Central memory CD8-positive, alpha-beta T cell (primary cell): ENCODE measurements at places on chromosomes 7 and 10.

DNA sequence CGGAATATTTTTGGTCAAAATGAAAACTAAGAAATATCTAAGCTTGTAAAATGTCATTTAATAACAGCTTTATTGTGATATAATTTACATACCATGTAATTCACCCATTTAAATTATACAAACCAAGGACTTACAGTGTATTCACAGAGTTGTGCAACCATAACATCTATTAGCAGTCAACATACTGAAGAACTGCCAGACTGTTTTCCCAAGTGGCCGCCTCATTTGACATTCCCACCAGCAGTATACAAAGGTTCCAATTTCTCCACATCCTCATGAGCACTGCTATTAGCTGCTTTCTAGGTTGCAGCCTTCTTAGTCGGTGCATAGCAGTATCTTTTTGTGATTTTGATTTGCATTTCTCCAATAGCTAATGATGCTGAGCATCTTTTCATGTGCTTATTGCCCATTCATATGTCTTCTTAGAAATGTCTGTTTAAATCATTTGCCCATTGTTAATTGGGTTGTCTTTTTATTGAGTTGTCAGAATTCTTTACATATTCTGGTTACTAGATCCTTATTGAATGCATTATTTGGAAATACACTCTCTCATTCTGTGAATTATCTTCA lies 153.0 kb upstream of the FGFR2 start:
- no peak for DNase-seq

DNA sequence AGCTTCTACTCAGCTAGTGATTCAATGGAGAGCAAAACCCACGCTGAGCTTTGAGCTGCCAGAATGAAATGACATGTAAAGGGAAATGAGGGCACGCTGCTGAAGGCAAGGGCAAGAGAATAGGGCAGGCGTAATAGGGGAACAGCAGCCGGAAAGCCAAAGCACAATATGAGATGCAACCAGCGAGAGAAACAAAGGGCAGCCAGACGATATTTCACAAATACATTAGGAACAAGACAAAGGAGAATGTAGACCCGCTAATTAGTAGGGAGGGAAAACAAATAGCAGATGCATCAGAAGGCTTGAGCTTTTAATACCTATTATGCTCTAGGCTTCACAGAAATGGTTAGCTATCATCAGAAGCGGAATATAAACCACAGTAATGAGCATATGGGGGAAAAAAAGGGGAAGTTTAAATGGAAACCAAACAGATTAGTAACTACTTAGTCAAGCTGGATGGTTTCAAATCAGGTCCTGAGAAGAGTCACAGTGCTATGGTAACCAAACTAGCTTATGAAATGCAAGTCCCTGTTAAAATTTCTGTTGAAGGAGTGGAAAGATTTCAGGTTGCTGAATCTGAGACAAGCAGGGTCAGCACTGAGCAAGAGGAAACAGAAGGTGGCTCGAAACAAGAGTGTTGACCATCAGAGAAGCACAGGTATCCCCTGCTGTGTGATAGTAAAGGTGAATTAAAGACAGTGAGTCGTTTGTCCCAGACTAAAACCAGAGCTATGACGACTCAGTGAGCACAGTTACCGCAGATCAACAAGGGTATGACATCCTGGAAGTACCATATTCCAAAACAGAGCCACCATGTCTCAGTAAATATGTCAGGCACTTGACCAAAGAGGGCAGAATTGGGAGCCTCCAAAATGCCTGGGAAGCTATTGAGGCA lies 496.9 kb upstream of the CELF2 start:
- DNase-seq = no peak

DNA sequence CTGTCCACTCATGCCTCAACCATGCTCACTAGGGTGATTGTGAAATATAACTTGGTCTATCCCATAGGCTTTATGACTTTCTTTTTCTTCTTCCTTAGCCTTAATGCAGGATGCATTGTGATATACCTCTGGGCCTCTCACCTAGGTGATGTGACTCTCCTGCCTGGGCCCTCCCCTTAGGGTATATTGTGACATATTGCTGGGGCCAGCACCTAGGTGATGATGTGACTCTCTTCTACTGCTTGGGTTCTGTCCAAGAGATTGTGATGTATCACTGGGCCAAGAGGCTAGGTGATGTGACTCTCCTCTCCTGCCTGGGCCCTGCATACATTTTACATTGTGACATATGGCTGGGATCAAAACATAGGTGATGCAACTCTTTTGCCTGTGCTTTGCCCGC lies 14.7 kb upstream of the ZNF107 start:
- no peak for DNase-seq

- no peak for DNase-seq
These were observed 197.9 kb upstream of the KLF6 start for GRCh38 chr10:3982746-3983442.

- DNase-seq = no peak
These were observed 204.1 kb upstream of the NFE2L3 start for GRCh38 chr7:25947669-25948516.

DNA sequence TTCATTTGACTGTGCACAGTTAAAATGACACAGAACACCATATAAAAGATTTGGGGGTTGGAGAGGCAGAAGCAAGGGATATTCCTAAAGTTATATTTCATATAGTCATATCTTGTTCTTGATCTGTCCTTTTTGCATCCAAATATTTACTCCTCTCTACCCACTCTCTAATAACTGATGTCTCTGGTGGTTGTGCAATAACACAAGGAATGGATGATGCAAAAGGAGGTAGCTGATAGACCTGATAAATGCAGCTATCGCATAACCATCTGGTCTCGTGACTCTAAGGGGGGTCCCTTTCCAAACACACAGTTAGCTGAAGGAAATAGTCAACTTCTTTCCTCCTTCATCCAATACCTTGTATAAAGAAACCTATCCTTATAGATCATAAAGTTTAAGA lies 123.1 kb downstream of the POLR1F start:
- DNase-seq = no peak

DNA sequence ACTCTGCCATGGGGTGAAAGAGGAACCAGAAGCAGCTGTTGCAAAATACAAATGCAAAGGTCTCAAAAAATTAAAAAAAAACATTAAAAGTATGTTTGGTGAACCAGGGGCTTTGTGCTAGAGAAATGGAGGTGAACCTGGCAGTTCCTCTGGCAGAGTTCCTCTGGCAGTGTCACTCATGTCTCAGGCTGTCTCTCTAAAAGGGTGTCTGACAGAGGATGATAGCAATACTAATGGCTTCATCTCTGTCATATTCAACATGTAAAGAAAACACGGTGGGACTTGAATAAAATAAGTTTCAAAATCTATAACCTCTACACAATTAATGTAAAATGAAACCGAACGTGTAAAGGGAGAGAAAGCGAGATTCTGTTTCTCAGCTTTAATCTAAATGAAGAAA lies 375.7 kb upstream of the VWC2 start:
- no peak for DNase-seq

DNA sequence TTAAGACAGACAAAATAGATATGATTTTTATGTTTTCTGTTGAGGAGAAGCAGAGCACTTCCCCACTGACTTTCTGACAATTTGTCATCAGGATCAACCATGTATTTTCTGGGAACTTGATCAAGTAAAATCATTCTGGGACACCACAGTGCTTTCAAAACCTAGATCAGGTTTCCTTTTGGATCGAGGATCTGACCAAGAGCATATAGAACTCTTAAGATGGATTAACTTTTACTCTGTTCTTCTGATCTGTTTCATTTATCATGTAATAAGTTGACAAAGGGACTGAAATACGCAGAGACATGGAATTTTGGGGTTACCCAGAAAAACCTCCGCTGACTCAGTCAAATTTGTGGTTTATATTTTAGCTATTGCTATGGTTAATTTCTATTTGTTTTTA lies 136.0 kb upstream of the WNT16 start:
- no peak for DNase-seq

DNA sequence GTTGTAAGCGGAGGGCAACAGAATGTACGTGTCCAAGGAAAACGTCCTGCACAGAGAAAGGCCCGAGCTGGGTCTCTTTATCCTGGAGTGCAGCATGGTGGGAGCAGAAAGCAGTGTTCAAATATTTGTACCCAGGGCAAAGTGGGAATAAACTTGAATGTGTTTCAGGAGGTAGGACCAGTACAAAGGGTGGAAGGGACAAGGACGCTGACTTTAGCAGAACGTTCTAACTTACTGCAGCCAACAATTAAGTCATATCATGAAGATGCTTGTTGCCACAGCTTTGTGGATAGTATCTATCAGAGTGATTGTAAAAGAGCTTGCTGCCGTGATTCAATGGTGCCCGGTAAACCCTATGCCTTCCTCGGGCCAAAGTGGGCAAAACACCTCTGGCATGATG lies 30.5 kb upstream of the ZC3HAV1L start:
- no peak for DNase-seq

- DNase-seq = no peak
These were observed 174.5 kb downstream of the SH3PXD2A start for GRCh38 chr10:103680869-103681236.

- no peak for DNase-seq
These were observed 6.0 kb downstream of the FAM131B start for GRCh38 chr7:143356414-143357050.

GRCh38 chr10:14481014-14481413 lies 150.3 kb upstream of the FRMD4A start:
- no peak for DNase-seq

GRCh38 chr7:68244389-68244788 lies 1247.8 kb downstream of the TYW1 start:
- DNase-seq = no peak

DNA sequence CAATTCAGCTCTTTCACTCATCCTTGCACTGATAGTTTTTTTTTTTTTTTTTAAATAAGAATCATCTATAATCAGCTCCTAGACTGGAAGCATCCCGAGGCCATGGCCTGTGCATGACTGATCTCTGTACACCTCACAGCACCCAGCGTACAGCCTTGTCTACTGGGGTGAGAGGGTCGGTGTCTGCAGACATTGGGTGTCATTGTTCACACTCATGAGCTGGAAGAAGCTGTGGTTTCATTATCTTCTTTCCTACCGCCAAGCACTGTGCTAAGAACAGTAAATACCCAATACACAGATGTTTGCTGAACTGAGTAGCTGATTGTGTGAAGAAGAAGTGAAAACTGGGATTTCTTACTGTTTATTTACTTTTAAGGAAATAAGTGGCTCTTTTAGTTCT lies 123.6 kb downstream of the CLEC2L start:
- no peak for DNase-seq

- no peak for DNase-seq
These were observed 11.8 kb downstream of the GPR146 start for GRCh38 chr7:1055956-1056784.

GRCh38 chr10:3755440-3756359 lies 29.3 kb downstream of the KLF6 start:
- DNase-seq = no peak

- DNase-seq = no peak
These were observed 434.2 kb downstream of the PHTF2 start for GRCh38 chr7:78232806-78233205.

DNA sequence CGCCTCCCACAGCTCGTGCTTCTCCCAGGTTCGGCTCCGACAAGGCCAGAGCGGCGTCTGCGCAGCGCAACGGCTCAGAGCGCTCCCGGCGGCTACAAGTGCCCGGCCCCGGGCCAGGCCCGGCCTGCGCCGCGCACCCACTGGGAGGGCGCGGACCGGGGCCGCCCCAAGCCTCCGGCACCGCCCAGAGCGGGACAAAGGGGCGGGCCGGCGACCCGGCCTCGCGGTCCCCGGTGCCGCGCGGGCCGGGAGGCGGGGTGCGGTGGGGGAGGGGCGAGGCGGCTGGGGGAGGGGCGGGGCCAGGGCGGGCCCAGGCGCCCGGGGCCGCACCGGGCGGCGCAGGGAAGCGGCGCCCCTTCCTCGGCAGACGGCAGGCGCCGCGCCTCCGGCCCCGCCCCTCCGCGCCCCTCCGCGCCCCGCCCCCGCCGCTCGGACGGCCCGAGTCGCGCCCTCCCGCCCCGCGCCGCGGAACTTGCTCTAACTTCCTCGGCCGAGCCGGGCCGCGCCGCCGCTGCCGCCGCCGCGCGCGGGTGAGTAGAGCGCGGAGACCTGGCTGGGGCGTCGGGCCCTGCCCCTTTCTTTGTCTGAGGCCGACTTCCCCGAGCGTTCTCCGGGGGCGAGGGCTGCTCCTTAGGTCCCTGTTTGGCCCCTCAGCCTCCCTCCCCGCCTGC lies at the start of gene TSPAN14:
Gene TSPAN14, plus strand, starts transcription at position 469 of the 671 bp plus-strand sequence. CDS start 34,924 bp downstream, outside the sequence.
- DNase-seq = peak; percentile 45

DNA sequence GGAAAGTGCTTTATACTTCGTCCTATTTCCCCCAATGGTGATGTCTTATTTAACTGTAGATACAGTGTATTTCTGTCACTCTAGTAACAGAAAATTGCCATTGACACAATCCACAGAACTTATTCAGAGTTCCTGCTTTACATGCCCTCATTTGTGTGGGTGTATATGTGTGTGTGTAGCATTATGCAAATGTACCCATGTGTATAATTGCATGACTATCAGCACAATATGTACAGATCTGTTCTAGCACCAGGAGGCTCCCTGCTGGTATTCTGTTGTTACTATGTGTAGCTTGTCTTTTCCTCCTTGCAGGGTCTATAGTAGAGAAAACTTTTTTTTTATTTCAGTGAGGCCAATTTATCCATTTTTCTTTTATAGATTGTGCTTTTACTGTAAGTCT lies 16.5 kb downstream of the CYP3A43 start:
- DNase-seq = no peak

GRCh38 chr7:1029637-1030443 lies 14.5 kb upstream of the GPR146 start:
- DNase-seq = no peak

DNA sequence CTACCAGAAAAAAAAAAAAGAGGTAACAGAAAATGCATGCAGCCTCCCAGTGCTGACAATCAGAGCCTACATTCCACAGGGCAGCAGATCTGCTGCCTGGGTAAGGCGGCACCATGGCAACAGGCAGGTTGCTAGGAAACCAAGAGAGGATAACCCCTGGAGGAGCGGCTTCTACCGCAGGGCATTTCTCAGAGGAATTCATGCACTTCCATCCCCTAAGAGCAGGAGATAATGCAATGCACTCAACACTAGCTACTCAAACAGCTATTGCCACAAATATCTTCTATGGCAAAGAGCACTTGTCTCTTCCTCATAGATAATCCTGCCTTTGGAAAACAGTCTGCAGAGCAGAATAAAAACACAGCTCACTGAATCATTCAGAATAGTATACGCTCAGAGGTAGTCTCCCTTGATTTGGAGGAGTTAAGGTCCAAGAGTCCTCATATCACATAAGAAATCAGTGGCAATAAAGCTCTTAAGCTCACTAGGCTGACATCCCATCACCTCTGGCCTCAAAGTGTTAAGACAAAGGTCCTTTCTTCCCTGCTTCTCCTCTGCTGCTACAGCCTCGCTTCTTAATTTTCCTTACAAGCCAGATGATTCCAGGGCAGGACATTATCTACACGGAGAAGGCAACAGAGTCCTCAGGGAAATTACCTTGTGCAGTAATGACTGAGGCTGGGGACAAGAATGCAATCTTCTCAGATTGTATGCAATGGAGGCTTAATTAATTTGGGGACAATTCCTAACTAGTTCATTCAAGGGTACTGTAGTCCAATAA lies 10.7 kb downstream of the PSAP start:
- no peak for DNase-seq

- DNase-seq = no peak
These were observed 104.6 kb upstream of the GDF10 start for GRCh38 chr10:47195274-47195885.

DNA sequence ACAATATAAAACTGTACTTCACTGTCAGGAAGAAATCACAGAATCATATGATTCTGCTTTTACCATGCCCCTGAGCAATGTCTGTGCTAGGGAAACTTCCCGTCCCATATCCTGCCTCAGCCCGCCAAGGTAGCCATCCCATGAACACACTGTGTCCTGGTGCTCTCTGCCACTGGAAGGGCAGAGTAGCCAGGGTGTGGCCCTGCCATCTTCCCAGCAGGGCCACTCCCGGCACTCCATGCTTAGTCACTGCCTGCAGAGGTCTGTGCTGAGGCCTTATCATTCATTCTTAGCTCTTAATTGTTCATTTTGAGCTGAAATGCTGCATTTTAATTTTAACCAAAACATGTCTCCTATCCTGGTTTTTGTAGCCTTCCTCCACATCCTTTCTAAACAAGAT lies 31.8 kb downstream of the AP3M1 start:
- no peak for DNase-seq
